Urothelium cell line (cell line): ENCODE measurements at places on chromosomes 2 and 18.

DNA sequence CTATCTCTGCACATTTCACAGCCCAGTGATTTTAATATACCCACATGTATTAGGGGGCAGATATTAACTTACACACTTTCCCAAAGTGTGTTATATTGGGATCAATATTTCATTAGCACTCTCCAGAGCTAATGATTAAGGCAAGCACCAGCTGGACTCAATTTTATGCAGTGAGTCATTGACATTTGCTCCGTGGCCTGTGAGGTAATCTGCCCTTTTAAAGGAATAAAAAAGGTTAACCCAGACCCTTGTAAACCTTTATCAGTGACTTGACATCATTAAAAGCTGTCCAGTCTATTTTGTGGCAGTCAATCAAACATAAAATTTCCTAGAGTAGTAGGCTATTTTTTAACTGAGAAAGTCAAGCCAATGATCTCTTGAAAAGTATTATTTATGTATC is 1870.4 kb upstream of the CELF4 start:
- no peak for DNase-seq

DNA sequence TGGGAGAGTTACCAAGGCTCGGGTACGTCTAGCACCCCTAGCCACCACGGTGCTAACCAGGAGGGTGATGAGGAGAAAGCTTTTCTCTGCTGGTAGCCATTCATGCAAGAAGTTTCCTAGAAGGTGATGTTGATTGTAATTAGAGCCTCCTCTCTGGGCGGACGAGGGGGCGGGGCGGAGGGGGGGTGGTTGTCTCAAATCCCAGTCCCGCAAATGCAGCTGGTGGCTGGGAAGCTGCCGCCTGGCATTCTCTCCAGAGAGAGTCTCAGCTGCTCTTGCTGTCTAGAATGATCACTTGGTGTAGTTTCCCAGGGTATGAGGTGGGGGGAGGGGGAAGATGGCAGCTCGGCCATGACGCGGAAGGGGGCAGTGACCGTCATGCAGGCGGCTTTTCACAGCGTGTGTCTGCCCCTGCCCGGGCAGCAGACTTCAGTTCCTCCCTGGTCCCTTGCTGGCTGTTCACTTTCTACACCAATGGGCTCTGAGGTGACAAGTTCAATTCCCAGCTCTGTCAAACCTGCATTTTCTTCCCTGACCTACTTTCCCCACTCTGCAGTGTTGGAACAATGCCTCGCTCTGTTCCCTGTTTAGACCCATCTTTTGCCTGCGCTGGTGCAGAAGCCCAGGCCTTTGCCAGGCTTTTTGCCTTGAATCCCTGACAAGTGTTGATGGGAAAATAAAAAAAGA is 61.5 kb upstream of the KLF7 start:
- no peak for DNase-seq

DNA sequence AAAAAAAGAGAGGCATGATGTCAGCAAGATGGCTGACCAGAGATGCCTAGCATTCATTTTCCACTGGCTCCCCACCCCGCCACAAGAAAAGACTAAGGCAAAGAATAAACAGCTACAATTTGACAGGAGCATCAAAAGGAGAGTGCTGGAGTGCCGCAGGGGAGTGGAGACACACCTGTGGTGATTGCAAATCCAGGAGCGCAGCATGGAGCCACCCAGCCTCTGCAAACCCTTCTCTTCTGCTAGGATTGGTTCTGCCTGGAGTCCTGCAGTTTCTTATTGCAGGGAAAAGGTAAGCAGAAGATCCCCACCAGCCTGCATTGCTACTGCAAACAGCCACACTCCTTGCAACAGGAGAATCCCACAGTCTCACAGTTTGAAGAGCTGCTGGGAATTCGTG is 26.1 kb downstream of the BOLL start:
- no peak for DNase-seq

- no peak for DNase-seq
Observed at GRCh38 chr2:72718876-72719275, 107.0 kb downstream of the EXOC6B start.

DNA sequence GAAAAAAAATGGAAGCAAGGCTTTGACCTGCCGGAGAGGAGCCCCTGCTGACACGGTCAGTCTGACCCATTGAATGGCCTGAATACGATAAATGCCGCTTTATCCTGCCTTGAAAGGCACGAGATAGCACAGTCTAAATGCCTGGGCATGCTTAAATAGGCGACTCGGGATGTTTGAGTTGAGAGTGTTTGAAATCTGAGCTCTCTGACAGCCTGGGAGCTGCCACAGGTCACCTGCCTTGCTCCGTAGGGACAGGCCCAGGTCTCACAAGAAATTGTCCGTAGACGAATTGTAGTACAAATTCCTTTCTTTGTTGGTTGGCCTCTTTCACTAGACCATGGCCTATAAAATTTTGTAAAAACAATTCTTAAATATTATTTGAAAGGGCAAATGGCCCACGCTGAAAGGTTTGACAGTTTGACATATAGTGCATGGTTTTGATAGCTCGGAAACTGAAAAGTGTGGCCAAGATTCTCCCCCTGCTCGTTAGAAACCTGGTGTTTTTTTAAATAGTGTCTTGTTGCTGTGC is 72.8 kb downstream of the MEIS1 start:
- no peak for DNase-seq

DNA sequence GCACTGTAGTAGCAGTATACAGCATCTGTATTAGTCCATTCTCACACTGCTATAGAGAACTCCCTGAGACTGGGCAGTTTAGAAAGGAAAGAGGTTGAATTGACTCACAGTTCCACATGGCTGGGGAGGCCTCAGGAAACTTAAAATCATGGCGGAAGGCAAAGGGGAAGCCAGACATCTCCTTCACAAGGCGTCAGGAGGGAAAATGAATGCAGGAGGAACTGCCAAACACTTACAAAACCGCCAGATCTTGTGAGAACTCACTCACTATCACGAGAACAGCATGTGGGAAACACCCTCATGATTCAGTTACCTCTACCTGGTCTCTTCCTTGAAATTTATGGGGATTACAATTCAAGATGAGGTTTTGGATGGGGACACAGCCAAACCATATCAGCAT is 25.4 kb downstream of the MAP4K4 start:
- DNase-seq, result no peak

GRCh38 chr2:129050101-129050500 is 731.4 kb upstream of the HS6ST1 start:
- no peak for DNase-seq

DNA sequence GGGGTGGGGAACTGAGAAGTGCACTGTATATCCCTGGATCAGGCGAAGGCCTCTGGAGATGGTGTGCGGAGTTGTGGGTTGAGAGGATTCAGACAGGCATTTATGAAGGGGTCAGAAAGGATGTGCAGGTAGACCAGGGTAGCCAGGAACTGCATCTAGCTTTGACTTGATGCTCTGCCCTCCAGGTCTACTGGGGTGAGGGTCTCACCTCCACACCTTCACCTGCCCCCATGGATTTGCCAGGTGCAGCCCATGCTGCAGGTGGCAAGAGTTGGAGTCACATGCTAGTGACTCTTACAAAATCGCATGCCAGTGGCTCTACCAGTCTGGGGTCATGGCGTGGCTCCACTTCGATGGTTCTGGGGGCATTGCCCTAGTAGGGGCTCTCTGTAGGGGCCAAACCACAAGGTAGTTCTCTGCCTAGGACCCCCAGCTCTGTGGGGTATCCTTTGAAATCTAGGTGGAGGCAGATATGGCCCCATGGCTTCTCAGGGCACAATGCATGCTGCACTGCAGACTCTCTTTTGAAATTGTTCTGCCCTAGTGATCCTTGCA is 18.9 kb upstream of the KCNF1 start:
- DNase-seq, result no peak

GRCh38 chr2:233202531-233202944 is 48.9 kb upstream of the ATG16L1 start:
- DNase-seq, result no peak

DNA sequence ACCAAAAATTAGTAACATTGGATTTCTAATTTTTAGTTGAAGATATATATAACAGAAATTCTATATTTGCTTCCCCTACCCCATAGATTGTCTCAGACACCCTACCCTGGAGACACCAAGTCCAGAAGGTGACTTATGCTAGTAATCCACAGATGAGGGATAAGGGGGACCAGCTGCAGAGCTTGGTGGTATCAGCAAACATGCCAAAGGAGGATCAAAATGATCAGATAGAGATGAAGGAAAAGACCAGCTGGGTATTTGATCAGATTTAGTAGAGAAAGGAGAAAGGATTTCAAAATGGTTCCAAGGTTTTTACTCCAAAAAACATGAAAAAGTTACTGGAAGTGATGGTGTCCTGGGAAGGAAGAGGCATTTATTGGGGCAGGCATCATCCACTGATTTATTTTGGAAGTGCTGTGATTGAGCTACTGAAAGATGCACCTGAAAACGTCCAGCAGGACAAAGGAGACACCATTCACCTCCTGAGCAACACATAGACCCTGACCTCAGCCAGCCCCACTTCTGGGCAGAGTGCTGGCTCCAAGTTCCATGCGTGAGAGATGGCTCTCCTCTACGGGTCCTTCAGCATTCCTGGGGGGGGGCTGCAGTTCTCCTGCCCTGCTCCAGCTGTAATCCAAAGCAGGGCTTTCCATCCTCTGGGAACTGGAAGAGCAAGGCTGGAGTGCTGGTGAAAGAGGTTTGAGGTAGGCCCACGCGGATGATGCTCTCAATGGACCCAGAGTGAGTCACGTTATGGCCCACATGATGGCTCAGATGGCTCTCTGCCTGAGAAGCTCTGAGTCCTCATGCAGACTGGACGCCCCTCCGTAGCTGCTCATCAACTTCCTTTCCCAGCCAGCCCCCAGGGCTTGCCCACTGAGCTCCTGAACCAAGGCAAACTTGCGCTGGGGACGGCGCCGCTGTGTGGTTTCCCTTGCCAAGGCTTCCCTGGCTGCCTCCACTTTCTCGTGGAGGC is 3.7 kb upstream of the LRRFIP1 start:
- no peak for DNase-seq

GRCh38 chr2:169694894-169695260 is 608 bp downstream of the PHOSPHO2 start:
- DNase-seq, result no peak

- DNase-seq, result peak; percentile 76
Observed at GRCh38 chr2:108271691-108272253, 16.9 kb upstream of the SULT1C2 start.

DNA sequence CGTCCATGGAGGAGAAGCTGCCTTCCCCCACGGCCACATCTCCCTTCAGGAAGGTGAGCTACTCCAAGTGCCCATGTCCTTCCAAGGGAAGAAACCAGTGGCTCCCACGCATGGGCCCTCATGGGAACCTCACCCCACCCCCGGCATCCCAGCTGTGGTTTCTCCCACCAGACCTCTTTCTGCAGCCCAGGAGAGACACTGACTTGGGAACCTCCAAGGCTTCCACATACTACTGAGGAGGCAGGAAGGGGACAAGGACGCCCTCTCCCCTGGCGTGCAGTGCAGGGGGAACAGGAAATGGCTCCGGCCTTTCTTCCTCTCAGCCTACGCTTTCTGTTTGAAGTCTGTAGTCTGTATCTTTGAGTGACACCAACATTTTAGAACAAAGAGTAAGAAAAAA is 104.5 kb upstream of the EPC2 start:
- no peak for DNase-seq

DNA sequence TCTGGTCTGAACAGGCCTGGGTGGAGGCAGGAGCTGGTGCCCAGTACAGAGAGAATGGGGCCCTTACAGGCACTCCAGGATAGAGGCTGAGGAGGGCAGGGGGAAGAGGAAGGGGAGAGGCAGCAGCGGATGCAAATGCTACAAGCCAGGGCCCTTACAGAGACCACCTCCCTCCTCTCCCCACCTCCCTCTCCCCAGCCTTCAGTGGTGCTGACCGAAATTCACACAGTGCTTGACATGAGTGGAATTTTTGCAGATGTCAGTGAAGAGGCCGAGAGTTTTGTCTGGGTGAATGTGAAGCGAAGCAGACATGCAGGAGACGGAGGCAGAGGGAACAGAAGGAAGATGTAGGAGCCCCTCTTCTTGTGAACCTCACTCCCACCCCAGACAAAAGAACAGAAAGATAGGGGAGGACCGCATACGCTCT is 31.9 kb downstream of the CIB4 start:
- no peak for DNase-seq

DNA sequence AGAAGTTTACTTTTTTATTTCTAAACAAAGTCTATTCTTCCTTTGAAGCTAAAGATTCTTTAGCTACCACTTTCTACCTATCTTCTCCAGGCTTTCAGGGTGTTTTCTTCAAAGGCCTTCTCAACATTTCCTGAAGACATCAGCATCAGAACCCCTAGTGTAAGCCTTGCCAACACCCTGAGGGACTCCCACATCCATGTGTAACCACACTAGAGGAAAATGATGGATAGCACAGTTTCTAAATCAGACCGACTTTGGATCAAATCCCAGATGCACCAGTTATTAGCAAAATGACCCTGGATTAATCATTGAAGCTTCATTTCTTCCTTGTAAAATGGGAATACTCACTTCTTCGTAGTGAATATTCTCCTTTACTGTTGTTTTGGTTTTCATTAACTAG is 4.7 kb upstream of the TTN start:
- no peak for DNase-seq

DNA sequence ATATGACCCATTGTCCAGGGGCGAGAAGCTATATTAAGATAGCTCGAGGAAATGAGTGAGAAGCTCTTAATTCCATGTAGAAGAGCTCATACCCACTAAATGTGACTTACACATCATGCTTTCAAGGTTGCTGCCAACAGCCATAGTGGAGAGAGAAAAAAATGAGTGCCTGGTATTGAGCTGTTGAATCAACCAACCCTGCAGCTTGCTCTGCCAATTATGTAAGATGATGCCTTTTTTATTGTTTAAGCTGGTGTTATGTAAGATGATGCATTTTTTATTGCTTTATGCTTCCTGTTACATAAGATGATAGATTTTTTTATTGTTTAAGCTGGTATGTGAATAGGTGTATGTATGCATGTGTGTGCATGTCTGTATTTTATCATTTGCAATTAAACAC is 228.2 kb downstream of the CCDC178 start:
- DNase-seq, result no peak

DNA sequence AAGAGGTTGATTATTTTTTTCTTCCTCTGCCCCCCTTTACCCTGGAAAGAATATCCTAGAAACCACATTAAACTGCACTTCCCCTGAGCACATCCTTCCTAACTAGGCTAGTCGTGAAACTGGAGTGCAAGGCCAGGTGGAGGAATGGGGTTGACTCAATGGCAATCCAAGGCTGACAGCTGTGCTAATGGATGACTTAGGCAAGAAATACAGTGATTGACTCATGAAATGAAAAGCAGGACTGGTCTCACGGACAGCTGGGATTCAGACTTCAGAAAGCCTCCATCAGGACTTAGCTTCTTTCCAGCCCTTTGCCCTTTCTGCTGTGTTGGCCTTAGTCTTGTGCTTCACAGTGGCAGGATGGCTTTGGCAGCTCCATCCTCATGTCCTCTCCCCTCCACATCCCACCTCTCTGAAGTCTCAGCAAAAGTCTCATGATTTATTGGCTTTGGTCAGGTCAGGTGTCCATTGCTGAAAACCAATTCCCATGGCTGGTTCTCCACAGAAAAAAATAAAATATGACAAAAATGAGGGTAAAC is 33.8 kb downstream of the INSIG2 start:
- DNase-seq, result peak; percentile 13

- DNase-seq, result no peak
Observed at GRCh38 chr18:79374408-79375171, 21.1 kb upstream of the NFATC1 start.

- no peak for DNase-seq
Observed at GRCh38 chr18:69916412-69916811, 31.3 kb downstream of the CD226 start.

GRCh38 chr2:15145046-15145817 is 415.9 kb downstream of the NBAS start:
- no peak for DNase-seq
